ENCODE measurements at places on chromosomes 4 and X.

DNA sequence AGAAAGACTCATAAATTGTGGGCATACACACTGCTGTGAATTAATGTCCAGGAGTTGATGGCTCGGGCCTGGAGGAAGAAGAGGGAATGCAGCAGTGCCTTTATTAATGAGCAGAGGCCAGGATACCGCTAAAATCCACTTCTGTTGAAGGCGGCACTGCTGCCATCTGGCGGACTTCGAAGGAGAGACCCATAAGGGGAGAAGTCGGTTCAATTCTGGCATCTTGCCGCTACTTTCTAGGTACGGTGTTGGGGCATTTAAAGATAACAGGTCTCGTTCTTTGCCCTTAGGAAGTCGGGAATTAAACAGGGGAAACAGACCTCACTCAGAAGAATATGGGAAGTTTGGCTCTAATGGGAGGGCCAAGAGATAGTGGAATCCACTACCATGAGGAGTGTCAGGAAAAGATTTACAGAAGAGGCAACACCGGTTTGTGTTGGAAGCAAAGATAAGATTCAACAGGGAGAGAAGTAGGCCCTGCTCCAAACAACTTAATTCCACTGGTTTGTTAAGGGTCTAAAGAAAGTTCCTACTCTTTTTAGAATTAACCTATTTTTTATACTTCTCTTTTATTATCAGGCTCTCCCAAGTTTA lies 133.6 kb upstream of the GIMD1 start:
- peak; percentile 52 for DNase-seq

GRCh38 chr4:3174371-3175338 lies 74.3 kb upstream of the MSANTD1 start:
- no peak for DNase-seq

DNA sequence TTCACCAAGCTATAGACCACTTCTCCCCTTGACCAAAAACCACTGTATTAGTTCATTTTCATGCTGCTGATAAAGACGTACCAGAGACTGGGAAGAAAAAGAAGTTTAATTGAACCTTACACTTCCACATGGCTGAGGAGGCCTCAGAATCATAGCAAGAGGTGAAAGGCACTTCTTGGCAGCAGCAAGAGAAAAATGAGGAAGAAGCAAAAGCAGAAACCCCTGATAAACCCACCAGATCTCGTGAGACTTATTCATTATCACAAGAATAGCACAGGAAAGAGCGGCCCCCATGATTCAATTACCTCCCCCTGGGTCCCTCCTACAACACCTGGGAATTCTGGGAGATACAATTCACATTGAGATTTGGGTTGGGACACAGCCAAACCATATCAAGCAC lies 97.8 kb downstream of the DOCK11 start:
- DNase-seq: peak; percentile 5

DNA sequence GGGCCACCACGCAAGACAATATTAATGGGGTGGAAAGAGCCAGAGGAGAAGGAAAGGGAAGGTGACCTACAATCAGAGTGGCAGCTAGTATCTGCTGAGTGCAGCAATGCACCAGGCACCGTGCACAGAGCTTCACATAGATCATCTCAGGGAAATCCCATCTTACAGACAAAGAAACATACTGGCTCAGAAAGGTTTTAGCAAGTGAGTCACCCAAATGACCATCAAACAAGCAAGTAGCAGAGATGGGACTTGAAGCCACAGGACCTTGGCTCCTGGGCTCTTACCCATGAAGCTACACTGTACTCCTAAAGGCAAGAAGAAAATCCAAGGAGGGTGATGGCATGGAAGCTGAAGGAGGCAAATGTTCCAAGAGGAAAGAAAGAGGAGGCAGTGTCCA lies 6.8 kb downstream of the ANXA5 start:
- peak; percentile 62 for DNase-seq

- DNase-seq: no peak
Measured at GRCh38 chrX:102715967-102716366, 3.7 kb downstream of the GPRASP2 start.

- DNase-seq: peak; percentile 58
Measured at GRCh38 chr4:37628977-37629609, 57.1 kb downstream of the RELL1 start.

DNA sequence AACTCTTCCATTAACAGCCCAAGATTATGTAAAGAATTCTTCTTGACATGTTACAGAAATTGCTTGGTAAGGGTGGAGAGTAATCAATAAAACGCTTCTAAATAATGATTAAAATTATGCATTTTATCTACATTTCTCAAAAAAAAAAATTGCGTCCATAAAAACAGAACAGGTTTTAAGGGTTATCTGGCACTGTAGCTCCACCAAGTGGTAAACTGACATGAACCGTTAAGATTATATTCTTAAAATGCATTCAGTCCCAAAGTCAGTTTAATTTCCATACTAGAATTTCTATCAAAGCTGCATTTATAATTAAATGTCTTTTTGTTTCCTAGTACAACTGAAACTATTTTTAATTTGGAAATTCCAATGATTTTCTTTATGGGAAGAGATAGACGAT lies 214.0 kb upstream of the UGT8 start:
- peak; percentile 11 for DNase-seq

GRCh38 chrX:49019050-49019449 lies 17.0 kb upstream of the GRIPAP1 start:
- no peak for DNase-seq

- no peak for DNase-seq
Measured at GRCh38 chr4:3441501-3442459, at the start of gene HGFAC. HGFAC (plus strand) TSS chr4:3441968; CDS start chr4:3442002, 34 bp downstream.

DNA sequence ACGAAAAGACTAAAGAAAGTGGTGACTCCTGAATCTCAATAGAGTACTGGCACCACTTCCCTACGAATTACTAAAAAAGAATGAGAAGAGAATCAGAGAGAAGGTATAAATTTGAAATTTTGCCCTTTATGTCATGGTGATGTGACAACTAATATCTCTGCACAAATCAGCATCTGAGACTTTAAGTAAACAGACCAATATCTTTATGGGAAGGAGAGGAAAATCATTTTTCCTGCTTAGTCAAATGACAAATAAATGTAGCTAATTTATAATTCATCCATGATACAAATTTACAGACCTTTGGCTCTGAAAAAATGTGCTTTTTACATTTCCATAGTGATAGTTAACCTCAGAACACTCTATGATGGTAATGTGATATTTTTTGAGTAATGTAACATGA lies 424.8 kb upstream of the EPHA5 start:
- no peak for DNase-seq

DNA sequence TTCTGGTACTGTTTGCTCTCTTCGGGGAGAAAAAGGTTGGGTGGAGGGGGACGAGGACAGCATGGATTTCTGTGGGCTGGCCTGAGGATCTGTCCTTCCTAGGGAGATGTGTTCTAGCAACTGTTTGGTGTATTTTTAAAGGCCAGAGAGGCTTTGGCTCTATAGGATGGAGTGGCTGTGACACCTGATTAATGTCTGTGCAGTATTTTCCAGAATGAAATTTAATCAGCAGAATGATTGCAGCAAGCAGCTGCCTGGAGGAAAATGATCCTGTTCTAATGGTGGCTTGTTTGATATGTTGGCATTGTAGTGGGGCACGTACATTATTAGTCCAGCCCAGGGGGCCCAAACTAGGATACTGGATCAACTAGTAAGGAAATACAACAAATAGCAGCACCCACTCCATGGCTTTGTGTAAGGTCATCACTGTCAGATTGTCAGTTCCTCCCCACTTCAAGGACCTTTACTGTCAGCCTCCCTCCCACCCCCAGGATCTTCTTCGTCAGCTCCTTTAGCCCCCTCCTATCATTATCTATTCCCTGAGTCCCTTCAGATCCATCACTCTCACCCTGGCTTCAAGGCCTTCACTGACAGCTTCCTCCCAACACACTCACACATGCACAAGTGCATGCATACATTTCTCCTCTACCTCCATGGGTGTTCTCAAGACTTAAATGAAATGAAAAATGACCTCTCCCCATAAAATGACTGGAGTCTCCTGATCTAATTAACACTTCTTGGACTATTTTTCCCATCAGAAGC lies 10.4 kb upstream of the TMEM255A start:
- DNase-seq: no peak

- DNase-seq: no peak
Measured at GRCh38 chr4:143163614-143164013, 21.1 kb upstream of the USP38 start.

DNA sequence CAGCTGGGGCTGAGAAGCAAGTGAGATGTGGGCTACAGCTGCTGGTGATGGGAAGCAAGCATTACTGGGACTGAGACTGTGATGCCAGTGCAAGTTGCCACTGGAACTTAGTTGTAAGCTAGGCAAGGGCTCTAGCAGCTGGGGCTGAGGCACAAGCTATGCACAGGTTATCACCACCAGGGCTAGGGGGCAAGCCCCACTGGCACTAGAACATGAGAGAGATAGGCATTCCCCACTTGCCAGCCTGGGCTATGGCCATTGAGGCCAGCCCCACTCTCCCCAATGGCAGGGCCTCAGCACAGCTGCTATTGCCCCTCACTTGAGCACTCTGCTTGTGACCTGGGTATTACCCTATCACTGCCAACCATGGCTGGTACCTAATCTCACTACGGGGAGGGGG lies 130.8 kb upstream of the SMIM31 start:
- DNase-seq: no peak

DNA sequence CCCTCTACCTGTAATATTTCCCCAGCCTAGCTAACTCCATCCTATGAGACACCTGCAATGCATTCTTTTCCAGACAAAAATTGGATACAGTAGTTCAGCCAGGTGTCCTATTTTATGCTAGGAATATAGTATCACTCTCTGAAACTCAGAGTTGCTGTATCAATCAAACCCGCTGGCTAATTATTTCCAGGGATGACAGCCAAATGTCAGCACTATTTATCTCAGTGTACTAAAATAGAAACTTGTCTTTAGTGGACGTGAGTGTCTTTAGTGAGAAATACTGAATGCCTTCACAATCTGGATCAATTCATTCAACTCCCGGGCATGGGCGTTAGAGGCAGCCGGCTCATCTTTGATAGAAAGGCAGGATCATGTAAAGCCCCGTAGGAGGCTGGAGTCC lies 196.2 kb downstream of the RBM46 start:
- DNase-seq: no peak
